Endothelial cell of umbilical vein (primary cell): ENCODE measurements at places on chromosomes 7 and 10. TPM values are rescaled to one million over a fixed set of nuclear protein-coding genes. Genes with fewer than 3 reads are reported as not detected.

GRB10 gene
- 240 and 243 TPM in 2 replicates for total RNA-seq

TLX1 gene
- not detected in 2 replicates for total RNA-seq

CH25H gene
- total RNA-seq: 0.32 TPM in 1 of 2 replicates, not detected in the other

CDC14C gene
- not detected in 2 replicates for total RNA-seq

TMEM213 gene
- not detected in 2 replicates for total RNA-seq

HOXA1 gene
- 1.5 and 2.4 TPM in 2 replicates for total RNA-seq

COPS6 gene
- total RNA-seq: 168 and 188 TPM in 2 replicates

PTPN20 gene
- 0.27 and 0.39 TPM in 2 replicates for total RNA-seq
